ENCODE measurements at places on chromosomes 16 and 17.

DNA sequence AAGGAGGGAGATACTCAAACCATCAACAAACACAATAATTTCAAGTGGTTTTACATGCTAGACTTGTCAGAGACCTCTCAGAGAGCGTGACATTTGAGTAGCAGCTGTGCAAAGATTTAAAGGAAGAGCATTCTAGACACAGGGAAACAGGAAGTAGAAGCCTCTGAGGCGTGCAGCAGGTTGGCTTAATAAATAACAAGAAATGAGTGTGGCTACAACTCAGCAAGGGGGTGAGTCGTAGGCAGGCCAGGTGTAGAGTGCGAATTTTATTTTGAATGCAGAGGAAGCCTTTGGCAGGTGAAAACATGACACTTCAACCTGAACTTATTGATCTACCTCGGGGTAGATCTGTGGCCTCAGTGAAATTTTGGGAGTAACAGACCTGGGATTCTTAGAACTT is 73.2 kb upstream of the MRTFB start:
- DNase-seq: peak; percentile 91

- DNase-seq: peak; percentile 17
Observed at GRCh38 chr17:56030009-56030624, 123.2 kb upstream of the ANKFN1 start.

GRCh38 chr17:10668775-10669174 is 11.7 kb upstream of the MYH3 start:
- DNase-seq: no peak

DNA sequence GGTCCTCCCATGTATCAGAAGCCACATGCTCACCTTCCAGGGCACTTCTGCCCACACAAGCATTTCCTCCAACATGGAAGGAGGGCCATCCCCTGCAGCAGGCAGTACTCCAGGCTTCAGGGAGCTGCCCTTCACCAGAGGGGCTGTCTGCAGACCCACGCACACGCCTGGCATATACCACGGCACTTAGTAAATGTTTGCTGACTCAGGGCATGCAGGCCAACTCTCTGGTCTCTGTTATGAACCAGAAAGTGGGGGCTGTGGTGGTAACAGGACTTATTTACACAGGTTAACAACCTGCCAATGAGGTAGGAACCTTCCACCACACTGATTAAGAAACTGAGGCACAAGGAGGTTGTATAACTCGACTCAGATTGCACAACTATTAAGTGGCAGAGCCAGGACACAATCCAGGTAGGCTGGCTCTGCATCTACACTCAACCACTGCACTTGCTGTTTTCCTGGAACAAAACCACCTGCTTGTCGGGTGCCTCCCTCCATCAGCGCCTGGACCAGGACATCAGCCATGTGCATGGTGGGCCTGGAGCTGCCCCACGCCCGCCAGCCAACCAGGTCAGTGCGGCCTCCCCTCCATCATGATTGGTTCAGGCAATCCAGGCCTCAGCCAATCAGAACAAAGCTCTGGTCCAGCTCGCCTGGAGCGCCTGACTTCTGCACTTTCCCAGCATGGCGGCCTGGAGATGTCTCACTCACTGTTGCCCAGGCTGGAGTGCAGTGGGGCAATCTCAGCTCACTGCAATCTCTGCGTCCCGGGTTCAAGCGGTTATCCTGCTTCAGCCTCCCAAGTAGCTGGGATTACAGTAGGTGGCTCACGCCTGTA is 19.2 kb downstream of the ACTG1 start:
- no peak for DNase-seq

DNA sequence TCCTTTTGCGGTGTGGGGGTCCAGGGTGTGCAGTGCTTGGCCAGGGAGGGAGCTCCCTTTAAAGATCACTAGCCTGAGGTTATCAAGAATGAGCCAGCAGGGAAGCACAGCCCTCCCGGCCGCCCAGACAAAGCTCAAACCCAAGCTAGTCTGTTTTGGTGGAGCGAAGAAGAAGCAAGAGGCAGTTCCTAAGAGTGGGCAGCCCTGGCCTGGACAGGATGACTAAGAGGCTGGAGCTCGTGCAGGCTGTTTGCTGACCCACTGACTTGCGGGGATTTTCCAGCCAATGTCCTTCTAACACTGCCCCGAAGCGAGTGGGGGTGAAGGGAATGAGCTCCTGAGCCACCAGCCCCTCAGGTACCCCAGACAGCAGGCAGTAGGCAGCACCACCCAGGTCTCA is 134.4 kb downstream of the COPRS start:
- no peak for DNase-seq

- no peak for DNase-seq
Observed at GRCh38 chr16:64251742-64252141, 870.1 kb downstream of the CDH11 start.

DNA sequence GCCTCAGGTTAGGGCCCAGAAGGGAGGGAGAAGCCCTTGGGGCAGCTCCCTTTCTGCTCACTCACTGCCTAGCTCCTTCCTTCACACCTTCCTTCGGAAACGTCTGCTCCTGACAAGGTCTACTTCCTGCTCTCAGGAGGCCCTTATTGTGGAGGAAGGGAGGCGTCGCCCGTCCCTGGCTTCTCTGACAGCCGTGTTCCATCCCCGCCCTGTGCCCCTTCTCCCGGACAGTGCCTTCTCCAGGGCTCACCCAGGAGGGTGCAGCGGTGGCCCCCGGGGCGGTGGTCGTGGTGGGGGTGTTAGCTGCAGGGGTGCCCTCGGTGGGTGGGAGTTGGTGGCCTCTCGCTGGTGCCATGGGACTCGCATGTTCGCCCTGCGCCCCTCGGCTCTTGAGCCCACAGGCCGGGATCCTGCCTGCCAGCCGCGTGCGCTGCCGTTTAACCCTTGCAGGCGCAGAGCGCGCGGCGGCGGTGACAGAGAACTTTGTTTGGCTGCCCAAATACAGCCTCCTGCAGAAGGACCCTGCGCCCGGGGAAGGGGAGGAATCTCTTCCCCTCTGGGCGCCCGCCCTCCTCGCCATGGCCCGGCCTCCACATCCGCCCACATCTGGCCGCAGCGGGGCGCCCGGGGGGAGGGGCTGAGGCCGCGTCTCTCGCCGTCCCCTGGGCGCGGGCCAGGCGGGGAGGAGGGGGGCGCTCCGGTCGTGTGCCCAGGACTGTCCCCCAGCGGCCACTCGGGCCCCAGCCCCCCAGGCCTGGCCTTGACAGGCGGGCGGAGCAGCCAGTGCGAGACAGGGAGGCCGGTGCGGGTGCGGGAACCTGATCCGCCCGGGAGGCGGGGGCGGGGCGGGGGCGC is 231.9 kb downstream of the SEC14L1 start:
- DNase-seq: no peak

GRCh38 chr16:11200592-11200991 is 55.4 kb downstream of the SOCS1 start:
- DNase-seq: no peak

- no peak for DNase-seq
Observed at GRCh38 chr17:30809867-30810266, 14.6 kb downstream of the CRLF3 start.

GRCh38 chr16:28267356-28267755 is 25.0 kb upstream of the SBK1 start:
- no peak for DNase-seq

GRCh38 chr17:44209786-44210341 is 9.6 kb downstream of the UBTF start:
- no peak for DNase-seq
